Endothelial cell of umbilical vein (primary cell): ENCODE measurements at places on chromosomes 13 and 19.

GRCh38 chr19:49282184-49282583, 42.8 kb downstream of the SLC6A16 start:
- peaks cover 2% of the 10 kb centered on the region for H3K27me3 ChIP-seq
- no peak for DNase-seq
- H3K4me3 ChIP-seq: no peak overlapping the region
- H3K36me3 ChIP-seq: no peaks in the 10 kb centered on the region
- no peak overlapping the region for H3K27ac ChIP-seq
- H3K4me1 ChIP-seq: no peaks in the 10 kb centered on the region

DNA sequence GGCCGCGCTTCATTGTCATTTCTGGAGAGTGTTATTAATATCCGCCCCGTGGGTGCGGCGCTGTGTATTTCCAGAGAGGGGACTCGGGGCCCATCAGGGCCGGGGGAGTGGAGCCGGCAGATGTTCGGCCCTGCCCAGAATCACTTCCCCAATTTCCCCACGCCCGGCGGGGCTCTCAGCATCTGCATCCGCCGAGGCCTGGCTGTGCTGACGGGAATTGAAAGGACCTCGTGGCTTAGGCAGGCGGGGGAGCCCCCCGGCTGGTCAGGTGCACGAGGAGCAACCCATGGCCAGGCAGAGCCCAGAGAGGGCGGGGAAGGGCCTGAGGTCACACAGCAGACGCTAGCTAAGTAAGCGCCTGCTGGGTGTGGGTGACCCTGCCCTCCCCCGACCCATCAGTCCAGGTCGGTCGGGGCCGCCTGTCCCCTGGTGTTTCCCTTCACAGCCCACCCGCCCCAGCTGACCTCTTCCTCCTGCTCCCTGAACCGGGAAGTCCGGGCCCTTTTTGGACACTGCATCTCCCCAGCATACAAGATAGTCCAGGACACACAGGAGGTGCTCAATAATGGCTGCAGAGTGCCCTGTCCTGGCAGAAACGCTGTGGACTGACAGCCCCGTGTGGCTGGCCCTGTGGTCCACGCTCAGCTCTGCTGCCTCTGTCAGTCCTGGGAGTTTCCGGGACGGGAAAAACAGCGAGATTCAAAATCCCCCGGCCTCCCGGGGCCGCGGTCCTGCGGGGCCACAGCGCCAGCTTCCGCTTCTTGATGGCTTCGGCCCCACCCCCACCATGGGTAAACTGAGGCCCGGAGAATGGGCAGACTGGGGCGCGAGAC, 22.1 kb downstream of the ARID3A start:
- no peak for DNase-seq
- peaks cover 2% of the 10 kb centered on the region for H3K4me1 ChIP-seq
- H3K27ac ChIP-seq: no peak overlapping the region
- no peak overlapping the region for H3K4me3 ChIP-seq
- no peaks in the 10 kb centered on the region for H3K27me3 ChIP-seq

DNA sequence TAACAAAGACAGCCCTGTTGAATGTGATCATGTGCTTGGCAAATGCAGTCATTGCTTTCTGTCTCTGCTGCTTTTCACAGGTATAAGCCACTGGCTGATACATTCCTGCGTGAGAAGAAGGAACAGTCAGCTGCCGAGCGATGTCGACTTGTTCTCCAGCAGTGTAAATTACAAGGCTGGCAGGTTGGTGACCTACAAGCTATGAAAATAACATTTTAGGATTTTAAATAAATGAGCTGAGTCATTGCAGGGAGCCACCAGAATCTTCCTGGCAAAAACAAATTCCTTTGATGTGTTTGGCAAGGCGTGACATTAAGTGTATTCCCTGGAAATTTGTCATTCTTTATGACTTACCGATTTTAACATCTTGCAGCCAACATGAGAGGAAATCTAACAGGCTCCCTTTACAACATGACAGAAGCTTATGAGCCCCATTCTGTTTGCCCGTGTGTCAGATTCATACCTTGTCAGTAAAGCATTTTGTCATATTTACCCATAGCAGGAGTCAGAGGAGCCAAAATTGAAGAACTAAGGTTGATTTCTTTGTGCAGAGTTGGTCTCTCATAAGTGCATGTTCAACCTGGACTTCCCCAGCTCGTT, 471.4 kb downstream of the MYO16 start:
- H3K36me3 ChIP-seq: no peaks in the 10 kb centered on the region
- no peaks in the 10 kb centered on the region for H3K4me1 ChIP-seq
- no peak overlapping the region for H3K4me3 ChIP-seq
- no peak overlapping the region for H3K27ac ChIP-seq
- no peak for DNase-seq
- no peaks in the 10 kb centered on the region for H3K27me3 ChIP-seq

- no peaks in the 10 kb centered on the region for H3K36me3 ChIP-seq
- no peak overlapping the region for H3K4me3 ChIP-seq
- H3K27ac ChIP-seq: no peak overlapping the region
- H3K4me1 ChIP-seq: peaks cover 8% of the 10 kb centered on the region
Observed at GRCh38 chr19:33875071-33875470, 78.4 kb downstream of the KCTD15 start.

DNA sequence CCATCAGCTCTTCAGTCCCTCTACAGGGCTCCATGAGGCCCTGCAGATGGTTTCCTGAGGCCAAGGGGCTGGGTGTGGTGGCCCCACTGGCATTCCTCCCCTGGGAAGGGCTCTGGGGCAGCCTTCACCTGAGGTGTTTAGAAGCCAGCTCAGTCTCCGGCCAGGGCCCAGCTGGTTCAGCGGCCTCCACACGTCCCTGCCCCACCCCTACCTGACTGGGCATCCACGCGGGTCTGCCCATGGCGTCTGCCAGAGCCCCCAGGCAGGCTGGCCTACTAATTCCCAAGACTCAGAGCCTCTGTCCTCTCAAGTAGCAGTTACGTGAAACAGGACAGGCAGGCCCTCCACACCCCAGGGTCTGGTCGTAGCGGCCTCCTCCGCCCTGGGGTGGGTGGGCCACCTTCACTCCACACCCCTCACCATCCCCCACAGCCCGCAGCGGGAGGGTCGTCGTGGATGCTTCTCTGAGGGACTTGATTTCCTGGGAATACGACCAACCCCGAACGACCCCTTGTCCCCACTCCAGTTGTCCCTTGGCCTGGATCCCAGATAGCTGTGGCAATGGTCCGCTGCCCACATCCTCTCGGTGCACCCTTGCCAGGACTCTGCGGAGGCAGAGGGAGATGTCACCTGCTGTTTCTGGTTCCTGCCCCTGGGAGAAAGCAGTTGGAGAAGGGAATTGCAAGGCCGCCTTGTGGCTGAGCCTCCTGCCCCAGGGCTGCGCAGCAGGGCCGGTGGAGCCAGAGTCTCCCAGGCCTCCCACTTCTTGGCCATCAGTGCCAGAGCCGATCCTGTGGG, 24.3 kb downstream of the CAPN12 start:
- H3K4me1 ChIP-seq: no peaks in the 10 kb centered on the region
- H3K4me3 ChIP-seq: no peak overlapping the region
- no peak overlapping the region for H3K27ac ChIP-seq

DNA sequence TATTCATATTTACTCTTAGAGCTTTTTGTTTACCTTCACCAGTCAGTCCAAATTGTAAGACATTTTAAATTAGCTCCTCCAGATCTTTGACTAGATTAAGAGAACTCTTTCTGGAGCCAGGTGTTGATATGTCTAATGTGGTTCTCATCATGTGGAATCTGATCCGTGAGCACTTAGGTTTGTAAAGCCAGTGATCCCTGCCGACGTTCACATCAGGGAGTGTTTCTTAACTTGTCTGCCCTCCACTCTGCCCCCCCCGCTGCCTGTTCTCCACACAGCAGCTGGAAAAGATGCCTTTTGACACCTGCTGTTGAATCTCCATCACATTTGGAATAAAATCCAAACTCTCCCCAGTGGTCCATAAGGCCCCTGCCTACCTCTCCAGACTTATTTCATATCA, 17.7 kb downstream of the METTL21C start:
- no peak for DNase-seq
- H3K4me3 ChIP-seq: no peak overlapping the region
- H3K27ac ChIP-seq: no peak overlapping the region
- peaks cover 15% of the 10 kb centered on the region for H3K36me3 ChIP-seq
- H3K27me3 ChIP-seq: no peaks in the 10 kb centered on the region

- peak; percentile 52 for DNase-seq
- H3K27ac ChIP-seq: peak overlapping the region; percentile 83
- no peaks in the 10 kb centered on the region for H3K36me3 ChIP-seq
Observed at GRCh38 chr13:29849071-29849631, 1.3 kb downstream of the UBL3 start.

GRCh38 chr19:21474671-21475181, 30.7 kb upstream of the ZNF429 start:
- H3K4me3 ChIP-seq: no peak overlapping the region
- no peak overlapping the region for H3K27ac ChIP-seq
- H3K36me3 ChIP-seq: no peaks in the 10 kb centered on the region
- no peaks in the 10 kb centered on the region for H3K4me1 ChIP-seq
- no peak for DNase-seq

DNA sequence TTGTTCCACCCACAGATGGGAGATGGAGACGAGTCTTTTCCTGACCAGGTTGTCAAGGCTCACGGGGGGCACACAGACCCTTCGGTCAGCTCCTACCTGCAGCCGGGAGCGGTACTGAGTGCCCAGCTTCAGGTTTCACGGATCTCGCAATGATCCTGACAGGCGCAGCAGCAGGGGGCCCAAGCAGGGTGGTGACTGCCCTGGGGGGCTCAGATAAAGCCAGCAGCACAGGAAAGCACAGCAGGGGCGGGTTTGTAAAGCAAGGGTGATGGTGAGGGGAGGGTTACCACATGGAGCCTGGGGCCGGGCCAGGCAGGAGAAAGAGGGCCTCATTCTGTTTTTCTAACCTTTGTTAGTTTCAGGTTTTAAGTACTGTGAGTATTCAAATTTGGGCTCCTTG, 41.7 kb upstream of the ATP11A start:
- H3K4me3 ChIP-seq: no peak overlapping the region
- no peaks in the 10 kb centered on the region for H3K36me3 ChIP-seq
- no peak for DNase-seq

GRCh38 chr13:44271473-44271872, 102.2 kb upstream of the SERP2 start:
- no peak overlapping the region for H3K27ac ChIP-seq
- no peak overlapping the region for H3K4me3 ChIP-seq
- DNase-seq: no peak
- H3K27me3 ChIP-seq: no peaks in the 10 kb centered on the region
- H3K4me1 ChIP-seq: no peaks in the 10 kb centered on the region

- no peak overlapping the region for H3K4me3 ChIP-seq
- peaks cover 25% of the 10 kb centered on the region for H3K4me1 ChIP-seq
- H3K27ac ChIP-seq: peak overlapping the region; percentile 46
- peak; percentile 82 for DNase-seq
- H3K36me3 ChIP-seq: no peaks in the 10 kb centered on the region
Observed at GRCh38 chr13:42497798-42498197, 76.2 kb upstream of the TNFSF11 start.

GRCh38 chr19:50025794-50026549, at the start of gene ZNF473:
Gene ZNF473 (plus strand): TSS chr19:50026005. CDS start chr19:50031083, 5,078 bp downstream.
- no peaks in the 10 kb centered on the region for H3K27me3 ChIP-seq
- peak within 1 kb of the TSS; percentile 60 for H3K4me3 ChIP-seq
- peak within 1 kb of the TSS; percentile 92 for H3K27ac ChIP-seq

- peaks cover 3% of the 10 kb centered on the region for H3K36me3 ChIP-seq
- no peak overlapping the region for H3K27ac ChIP-seq
- no peaks in the 10 kb centered on the region for H3K27me3 ChIP-seq
Observed at GRCh38 chr19:7533281-7533885, 2.1 kb upstream of the PNPLA6 start.

GRCh38 chr19:15248648-15249527, 16.6 kb upstream of the EPHX3 start:
- peak overlapping the region; percentile 84 for H3K27ac ChIP-seq
- H3K4me1 ChIP-seq: peaks cover 42% of the 10 kb centered on the region
- peak; percentile 80 for DNase-seq
- H3K4me3 ChIP-seq: no peak overlapping the region

GRCh38 chr19:2984215-2984528, 6.8 kb downstream of the TLE6 start:
- peaks cover 19% of the 10 kb centered on the region for H3K4me1 ChIP-seq
- peak overlapping the region; percentile 70 for H3K27ac ChIP-seq
- no peaks in the 10 kb centered on the region for H3K27me3 ChIP-seq
- H3K4me3 ChIP-seq: peak overlapping the region; percentile 14

GRCh38 chr13:44879452-44880058, 109.7 kb downstream of the NUFIP1 start:
- no peaks in the 10 kb centered on the region for H3K36me3 ChIP-seq
- peaks cover 12% of the 10 kb centered on the region for H3K4me1 ChIP-seq
- no peak overlapping the region for H3K4me3 ChIP-seq
- H3K27ac ChIP-seq: no peak overlapping the region

DNA sequence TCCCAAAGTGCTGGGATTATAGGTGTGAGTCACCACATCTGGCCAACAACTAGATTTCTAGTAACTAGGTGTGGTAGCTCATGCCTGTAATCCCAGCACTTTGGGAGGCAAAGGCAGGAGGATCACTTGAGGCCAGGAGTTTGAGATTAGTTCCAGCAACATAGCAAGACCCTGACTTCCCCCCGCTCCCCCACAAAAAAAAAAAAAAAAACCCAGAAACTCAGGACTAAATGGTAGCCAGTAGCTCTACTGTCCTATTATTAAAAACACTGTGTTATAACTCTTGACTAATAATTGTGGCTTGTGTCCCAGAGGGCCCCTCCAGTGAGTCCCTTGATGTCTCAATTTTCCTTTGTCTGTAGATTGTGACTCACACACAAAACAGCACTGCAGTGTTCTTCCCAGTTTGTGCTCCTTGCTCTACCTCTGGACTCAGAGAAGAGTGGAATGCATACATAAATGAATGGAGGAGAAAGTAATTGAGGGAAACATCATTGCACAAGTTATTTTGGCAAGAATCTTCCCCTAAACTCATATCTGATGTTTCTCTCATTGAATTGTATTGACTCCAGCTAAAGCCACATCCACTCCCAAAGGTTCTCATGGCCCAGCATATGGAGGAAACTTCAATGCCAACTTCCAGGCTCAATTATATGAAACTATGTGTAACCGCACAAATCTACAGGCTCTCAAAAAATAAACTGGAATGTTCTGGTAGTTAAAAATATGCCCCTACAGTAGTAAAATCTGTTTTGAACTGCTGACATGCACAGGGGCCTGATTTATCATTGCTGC, 8.8 kb downstream of the TPT1 start:
- H3K27me3 ChIP-seq: no peaks in the 10 kb centered on the region
- peak overlapping the region; percentile 66 for H3K27ac ChIP-seq
- H3K36me3 ChIP-seq: peaks cover 20% of the 10 kb centered on the region
- peak; percentile 58 for DNase-seq
- no peak overlapping the region for H3K4me3 ChIP-seq
- H3K4me1 ChIP-seq: peaks cover 83% of the 10 kb centered on the region

GRCh38 chr19:17037966-17038500, 11.4 kb upstream of the CPAMD8 start:
- no peaks in the 10 kb centered on the region for H3K4me1 ChIP-seq
- no peak overlapping the region for H3K4me3 ChIP-seq
- DNase-seq: no peak
- H3K27me3 ChIP-seq: peaks cover 3% of the 10 kb centered on the region
- no peaks in the 10 kb centered on the region for H3K36me3 ChIP-seq

GRCh38 chr13:98606296-98606695, 29.4 kb upstream of the STK24 start:
- H3K36me3 ChIP-seq: no peaks in the 10 kb centered on the region
- no peak overlapping the region for H3K27ac ChIP-seq
- H3K4me3 ChIP-seq: no peak overlapping the region
- no peaks in the 10 kb centered on the region for H3K4me1 ChIP-seq
- peaks cover 5% of the 10 kb centered on the region for H3K27me3 ChIP-seq
